ENCODE measurements at places on chromosomes 3 and 15.
A peak's percentile ranks its signal among the peaks of the same experiment; 100 is the strongest.

DNA sequence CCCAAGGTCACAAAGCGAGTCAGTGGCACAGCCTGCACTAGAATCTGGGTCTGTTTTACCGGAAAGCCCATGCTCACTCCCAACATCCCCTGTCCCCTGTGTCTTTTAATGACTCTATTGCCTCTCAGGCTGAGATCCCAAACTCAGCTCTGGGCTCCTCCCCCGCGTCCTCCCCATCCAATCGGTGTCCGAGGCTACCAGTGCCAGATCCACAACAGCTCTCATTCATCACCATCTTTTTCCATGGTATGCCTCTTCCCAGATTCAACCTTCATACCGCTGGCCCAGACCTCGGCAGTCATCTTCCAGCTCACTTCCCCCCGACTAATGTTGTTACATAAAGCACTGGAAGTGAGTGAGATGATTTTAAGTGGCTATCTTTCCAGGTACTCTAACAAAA lies 16.1 kb upstream of the KY start:
- no peak for DNase-seq
- H3K27ac ChIP-seq, result no peak overlapping the region
- no peaks in the 10 kb centered on the region for H3K27me3 ChIP-seq
- no peak overlapping the region for H3K4me3 ChIP-seq
- no peaks in the 10 kb centered on the region for H3K36me3 ChIP-seq

DNA sequence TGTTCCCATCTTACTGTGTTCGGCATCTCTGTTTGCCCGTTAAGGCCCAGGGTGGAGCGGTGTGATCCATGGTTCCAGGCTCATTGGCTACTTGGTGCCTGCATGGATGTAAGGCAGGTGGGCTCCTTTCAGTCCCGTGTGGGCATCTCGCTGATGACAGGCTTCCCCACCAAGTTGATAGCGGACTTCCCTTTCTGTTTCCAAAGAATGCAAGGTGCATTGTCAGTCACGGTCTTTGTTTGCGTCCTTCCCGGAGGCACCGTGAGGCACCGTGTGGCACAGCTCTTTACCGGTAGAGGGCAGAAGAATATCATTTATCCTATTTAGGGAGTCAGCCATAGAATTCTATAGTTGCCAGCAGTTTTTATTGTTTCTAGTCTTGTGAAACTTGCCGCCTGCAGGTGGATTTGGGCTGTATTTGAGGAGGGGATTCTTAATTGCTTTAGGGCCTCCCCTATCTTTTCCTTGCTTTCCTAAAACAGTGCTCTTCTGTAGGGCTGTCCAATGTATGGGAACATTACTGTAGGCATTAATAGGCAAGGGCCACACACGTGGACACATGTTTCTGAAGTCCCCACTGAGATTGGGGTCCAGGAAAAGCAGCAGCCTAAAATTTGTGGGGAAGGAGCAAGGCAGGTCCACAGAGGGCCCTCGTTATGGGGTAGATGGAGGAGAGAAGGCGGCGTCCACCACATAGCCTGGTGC lies 244.1 kb downstream of the SLCO3A1 start:
- H3K27ac ChIP-seq, result no peak overlapping the region
- H3K4me1 ChIP-seq, result peaks cover 50% of the 10 kb centered on the region
- peak; percentile 57 for DNase-seq
- H3K4me3 ChIP-seq, result no peak overlapping the region

DNA sequence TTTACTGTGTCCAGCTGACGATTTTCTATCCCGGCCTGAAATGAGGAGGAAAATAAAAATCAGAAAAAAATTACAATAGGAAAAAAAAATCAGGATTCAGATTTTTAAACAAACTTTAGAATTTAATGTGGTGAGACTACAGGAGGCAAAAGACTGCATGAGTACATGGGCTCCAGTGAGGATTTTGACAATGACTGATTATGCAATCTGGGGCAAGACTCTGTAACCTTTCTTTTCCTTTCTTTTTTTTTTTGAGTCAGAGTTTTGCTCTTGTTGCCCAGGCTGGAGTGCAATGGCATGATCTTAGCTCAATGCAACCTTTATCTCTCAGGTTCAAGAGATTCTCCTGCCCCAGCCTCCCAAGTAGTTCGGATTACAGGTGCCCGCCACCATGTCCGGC lies 29.9 kb downstream of the SPG11 start:
- peaks cover 85% of the 10 kb centered on the region for H3K36me3 ChIP-seq
- H3K27me3 ChIP-seq, result no peaks in the 10 kb centered on the region
- peak overlapping the region; percentile 63 for H3K4me3 ChIP-seq
- H3K4me1 ChIP-seq, result peaks cover 29% of the 10 kb centered on the region
- H3K27ac ChIP-seq, result peak overlapping the region; percentile 96

DNA sequence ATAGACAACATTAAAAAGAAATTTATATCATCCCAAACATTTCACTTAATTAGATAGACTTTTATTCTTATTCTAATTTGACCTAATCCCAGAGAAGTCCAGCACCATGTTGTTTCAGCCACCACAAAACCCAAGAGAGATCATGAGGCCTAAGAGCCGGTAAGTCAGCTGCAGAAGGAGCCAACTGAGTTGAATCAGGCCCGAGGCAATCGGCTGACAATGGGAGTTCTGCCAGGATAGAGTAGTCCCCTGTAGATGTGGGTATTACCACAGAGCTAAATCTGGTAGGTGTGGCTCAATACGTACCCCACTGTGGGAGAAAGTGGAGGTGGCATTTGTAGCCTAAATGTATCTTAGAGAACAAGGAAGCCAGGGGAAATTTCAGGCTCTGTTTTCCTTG lies 49.7 kb upstream of the UMPS start:
- H3K4me1 ChIP-seq, result peaks cover 5% of the 10 kb centered on the region
- H3K27ac ChIP-seq, result no peak overlapping the region
- H3K27me3 ChIP-seq, result peaks cover 5% of the 10 kb centered on the region
- H3K36me3 ChIP-seq, result no peaks in the 10 kb centered on the region

GRCh38 chr3:7545334-7545733 lies 684.4 kb downstream of the GRM7 start:
- H3K27me3 ChIP-seq, result no peaks in the 10 kb centered on the region
- H3K4me1 ChIP-seq, result no peaks in the 10 kb centered on the region
- DNase-seq, result no peak
- H3K4me3 ChIP-seq, result no peak overlapping the region

GRCh38 chr3:141368062-141368924 lies at the start of gene ZBTB38:
TSS of gene ZBTB38 (plus strand) at chr3:141368504. CDS start at chr3:141442389, 73,885 bp downstream.
- peaks cover 44% of the 10 kb centered on the region for H3K4me1 ChIP-seq
- no peaks in the 10 kb centered on the region for H3K27me3 ChIP-seq
- H3K27ac ChIP-seq, result no peak within 1 kb of the TSS
- no peaks in the 10 kb centered on the region for H3K36me3 ChIP-seq

DNA sequence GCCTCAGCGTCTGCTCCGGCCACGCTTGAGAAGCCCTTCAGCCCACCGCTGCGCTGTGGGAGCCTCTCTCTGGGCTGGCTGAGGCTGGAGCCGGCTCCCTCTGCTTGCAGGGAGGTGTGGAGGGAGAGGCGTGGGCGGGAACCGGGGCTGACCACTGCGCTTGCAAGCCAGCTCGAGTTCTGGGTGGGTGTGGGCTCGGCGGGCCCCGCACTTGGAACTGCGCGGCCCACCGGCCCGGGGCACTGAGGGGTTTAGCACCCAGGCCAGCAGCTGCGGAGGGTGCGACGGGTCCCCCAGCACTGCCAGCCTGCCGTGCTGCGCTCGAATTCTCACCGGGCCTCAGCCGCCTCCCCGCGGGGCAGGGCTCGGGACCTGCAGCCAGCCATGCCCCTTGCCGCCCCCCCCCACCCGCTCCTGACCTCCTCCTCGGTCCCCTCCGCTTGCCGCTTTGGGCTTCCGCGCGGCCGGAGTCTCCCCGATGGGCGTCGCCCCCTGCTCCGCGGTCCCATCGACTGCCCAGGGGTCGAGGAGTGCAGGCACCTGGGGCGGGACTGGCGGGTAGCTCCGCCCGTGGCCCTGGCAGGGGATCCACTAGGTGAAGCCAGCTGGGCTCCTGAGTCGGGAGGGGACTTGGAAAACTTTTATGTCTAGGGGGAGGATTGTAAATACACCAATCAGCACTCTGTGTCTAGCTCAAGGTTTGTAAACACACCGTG lies 106.7 kb downstream of the RAP2B start:
- no peak overlapping the region for H3K27ac ChIP-seq
- DNase-seq, result no peak
- H3K4me1 ChIP-seq, result peaks cover 9% of the 10 kb centered on the region
- no peak overlapping the region for H3K4me3 ChIP-seq

DNA sequence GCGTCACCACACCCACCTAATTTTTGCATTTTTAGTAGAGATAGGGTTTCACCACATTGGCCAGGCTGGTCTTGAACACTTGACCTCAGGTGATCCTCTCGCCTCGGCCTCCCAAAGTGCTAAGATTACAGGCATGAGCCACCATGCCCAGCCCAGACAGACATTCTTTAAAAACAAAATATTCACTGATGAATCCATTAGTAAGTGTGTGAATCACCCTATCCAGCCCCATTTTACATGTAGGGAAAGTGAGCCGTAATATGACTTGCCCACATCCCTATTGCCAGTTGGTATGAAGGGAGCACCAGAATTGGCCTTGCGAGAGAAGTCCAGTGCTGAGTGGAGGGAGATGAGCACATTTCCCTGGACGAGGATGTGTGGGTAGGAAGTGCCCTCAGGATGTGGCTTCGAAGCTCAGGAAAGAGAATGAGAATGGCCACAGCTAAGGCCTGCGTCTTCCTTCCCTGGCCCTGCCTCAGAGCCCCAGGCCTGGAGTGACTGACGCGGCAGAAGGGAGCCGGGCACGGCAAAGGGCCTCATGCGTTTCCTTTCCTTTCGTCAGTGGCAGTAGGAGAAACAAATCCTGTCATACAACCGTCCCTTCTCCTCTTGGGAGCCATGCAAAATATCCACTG lies 28.3 kb upstream of the ETV5 start:
- no peaks in the 10 kb centered on the region for H3K4me1 ChIP-seq
- DNase-seq, result no peak
- H3K27me3 ChIP-seq, result peaks cover 26% of the 10 kb centered on the region
- no peaks in the 10 kb centered on the region for H3K36me3 ChIP-seq
- H3K4me3 ChIP-seq, result no peak overlapping the region
- no peak overlapping the region for H3K27ac ChIP-seq

DNA sequence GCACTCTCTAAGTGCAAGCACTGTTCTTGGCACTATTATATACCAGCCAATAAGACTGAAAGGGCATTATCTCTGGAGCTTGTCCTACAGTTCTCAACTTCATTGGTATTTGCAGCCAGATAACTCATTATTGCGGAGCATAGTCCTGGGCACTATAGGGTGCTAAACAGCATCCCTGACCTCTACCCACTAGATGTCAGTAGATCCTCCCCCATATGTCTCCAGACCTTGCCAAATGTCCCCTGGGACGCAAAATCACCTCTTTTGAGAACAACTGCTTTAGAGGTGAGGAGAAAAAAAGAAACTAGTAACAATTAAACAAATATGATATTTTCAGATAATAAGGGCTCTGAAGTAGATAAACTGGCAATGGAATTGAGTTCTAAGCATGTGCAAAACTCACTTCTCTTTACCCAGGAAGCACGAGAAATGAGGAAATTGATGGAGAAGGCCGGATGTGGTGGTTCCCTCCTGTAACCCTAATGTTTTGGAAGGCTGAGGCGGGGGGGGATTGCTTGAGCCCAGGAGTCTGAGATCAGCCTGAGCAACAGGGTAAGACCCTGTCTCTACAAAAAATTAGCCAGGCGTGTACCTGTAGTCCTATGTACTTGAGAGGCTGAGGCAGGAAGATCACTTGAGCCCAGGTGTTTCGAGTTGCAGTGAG lies 61.4 kb downstream of the FRMD4B start:
- no peak for DNase-seq
- no peaks in the 10 kb centered on the region for H3K36me3 ChIP-seq
- H3K27me3 ChIP-seq, result no peaks in the 10 kb centered on the region
- no peak overlapping the region for H3K4me3 ChIP-seq
- no peak overlapping the region for H3K27ac ChIP-seq
- H3K4me1 ChIP-seq, result peaks cover 50% of the 10 kb centered on the region

DNA sequence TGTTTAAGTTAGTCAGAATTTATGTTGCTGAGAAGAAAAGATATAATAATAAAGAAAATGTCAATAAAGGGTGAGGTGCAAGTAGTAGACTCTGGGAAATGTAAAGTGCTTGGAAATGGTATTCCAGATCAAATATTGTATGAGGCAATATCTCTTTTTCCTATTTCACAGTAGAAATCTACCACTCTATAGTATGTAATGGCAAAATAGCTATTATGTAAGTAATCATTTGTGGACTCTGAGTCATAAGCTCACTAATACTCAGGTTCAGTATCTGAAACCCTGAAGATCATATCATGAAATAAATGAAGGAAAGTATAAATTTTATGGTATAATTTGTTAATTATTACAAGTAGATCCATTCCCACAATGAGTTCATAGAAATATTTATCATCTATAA lies 322.1 kb downstream of the PYDC2 start:
- no peaks in the 10 kb centered on the region for H3K27me3 ChIP-seq
- no peaks in the 10 kb centered on the region for H3K36me3 ChIP-seq
- no peak for DNase-seq
- H3K4me3 ChIP-seq, result no peak overlapping the region
- no peaks in the 10 kb centered on the region for H3K4me1 ChIP-seq

GRCh38 chr3:12375572-12375971 lies 86.7 kb downstream of the PPARG start:
- peaks cover 38% of the 10 kb centered on the region for H3K27me3 ChIP-seq
- H3K4me3 ChIP-seq, result no peak overlapping the region
- no peaks in the 10 kb centered on the region for H3K36me3 ChIP-seq

DNA sequence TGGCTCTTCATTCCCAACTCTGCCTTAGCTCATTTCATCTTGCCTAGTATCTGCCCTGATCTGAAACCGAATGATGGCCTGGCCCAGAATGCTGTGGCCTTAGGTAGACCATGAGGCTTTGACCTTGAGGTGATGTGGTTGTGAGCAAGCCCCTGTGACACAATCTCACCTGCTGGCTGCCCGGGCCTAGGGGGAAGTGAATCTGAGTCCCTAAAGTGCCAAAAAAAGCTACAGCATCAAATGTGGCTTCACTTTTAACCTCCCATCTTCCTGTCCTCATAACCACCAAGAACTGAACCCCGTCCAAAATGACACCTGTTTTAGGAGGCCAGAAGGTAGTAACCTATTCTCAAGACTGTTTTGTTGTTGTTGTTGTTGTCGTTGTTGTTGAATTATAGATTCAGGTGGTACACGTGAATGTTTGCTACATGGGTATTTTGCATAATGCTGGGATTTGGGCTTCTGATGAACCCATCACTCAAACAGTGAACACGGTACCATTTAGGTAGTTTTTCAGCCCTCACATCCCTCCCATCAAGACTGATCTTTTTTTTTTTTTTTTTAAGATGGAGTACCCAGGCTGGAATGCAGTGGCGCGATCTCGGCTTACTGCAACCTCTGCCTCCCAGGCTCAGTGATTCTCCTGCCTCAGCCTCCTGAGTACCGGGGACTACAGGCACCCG lies 54.6 kb downstream of the MCCC1 start:
- no peaks in the 10 kb centered on the region for H3K4me1 ChIP-seq
- peaks cover 86% of the 10 kb centered on the region for H3K36me3 ChIP-seq
- no peak overlapping the region for H3K4me3 ChIP-seq
- H3K27ac ChIP-seq, result peak overlapping the region; percentile 26
- DNase-seq, result no peak

- H3K27ac ChIP-seq, result no peak overlapping the region
- no peak for DNase-seq
- H3K4me1 ChIP-seq, result peaks cover 1% of the 10 kb centered on the region
- H3K27me3 ChIP-seq, result peaks cover 15% of the 10 kb centered on the region
- H3K4me3 ChIP-seq, result no peak overlapping the region
- no peaks in the 10 kb centered on the region for H3K36me3 ChIP-seq
Measured at GRCh38 chr3:139173372-139174108, 128.8 kb upstream of the PRR23C start.

- DNase-seq, result no peak
- peaks cover 7% of the 10 kb centered on the region for H3K36me3 ChIP-seq
- no peak overlapping the region for H3K4me3 ChIP-seq
- peaks cover 43% of the 10 kb centered on the region for H3K4me1 ChIP-seq
Measured at GRCh38 chr3:171336406-171336805, 123.8 kb downstream of the TNIK start.

Data from activated T-cell treated with anti-CD3 and anti-CD28 coated beads, Interleukin-2, amount 50 U/mL, for 24 hours (primary cell).